Stimulated activated CD4-positive, alpha-beta T cell treated with anti-CD3 and anti-CD28 coated beads, Interleukin-15, amount 100 ng/mL, for 1 hour (primary cell): ENCODE measurements at places on chromosomes 6 and 20.

DNA sequence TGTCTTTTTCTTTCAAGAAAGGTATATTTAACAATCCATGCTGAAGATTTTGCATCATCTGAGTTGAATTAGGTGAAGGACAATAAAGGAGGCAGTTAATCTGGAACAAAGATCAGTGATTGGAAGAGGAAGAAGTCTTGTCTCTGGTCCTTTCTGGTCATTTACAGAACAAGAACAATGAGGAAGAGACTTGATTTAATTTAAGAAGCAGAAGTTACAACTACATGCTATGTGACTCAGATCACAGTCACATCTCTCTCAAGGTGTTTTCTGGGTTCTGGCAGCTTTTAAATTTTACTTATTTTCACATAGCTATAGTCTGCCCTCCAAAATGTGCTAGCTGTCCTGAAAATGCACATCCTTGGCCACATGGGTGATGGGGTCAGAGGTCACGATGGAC lies 53.5 kb upstream of the DEK start:
- DNase-seq, result no peak

GRCh38 chr6:42117843-42118161 lies 24.6 kb downstream of the C6orf132 start:
- DNase-seq, result no peak

- DNase-seq, result no peak
These were observed 67.8 kb downstream of the SYTL3 start for GRCh38 chr6:158717341-158718330.

GRCh38 chr6:9370480-9370879 lies 935.1 kb upstream of the SLC35B3 start:
- DNase-seq, result no peak

DNA sequence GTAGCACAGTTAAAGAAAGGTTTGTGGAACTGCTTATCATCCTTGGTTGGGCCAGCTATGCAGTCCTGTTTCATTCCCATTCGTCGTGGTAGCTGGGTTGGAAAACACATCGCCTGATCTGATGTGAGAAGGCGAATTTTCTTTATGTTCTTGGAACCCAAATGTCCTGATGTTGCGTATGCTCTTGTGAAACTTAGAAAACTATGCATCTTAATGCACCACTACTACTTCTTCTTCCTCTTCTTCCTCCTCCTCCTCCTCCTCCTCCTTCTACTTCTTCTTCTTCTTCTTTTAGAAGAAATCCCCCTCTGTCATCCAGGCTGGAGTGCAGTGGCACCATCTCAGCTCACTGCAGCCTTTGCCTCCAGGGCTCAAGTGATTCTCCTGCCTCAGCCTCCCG lies 381.6 kb downstream of the UTRN start:
- DNase-seq, result no peak

DNA sequence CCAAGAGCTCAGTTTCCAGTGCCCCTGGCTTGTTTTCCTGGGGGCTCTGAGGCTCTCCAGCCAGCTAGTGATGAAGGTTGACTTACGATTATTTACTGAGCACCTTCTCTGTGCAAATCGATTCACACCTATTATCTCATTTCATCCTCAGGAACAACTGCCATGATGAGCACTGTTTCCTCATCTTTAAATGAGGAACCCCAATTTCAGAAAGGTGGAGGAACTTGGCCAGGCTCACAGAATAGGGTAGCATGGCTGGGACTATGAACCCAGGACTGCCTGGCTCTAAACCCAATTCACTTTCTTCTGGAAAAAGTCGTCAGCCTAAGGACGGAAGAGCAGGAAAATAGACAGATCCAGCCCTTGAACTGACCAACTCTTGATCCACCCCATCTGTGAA lies 3.5 kb upstream of the BPI start:
- no peak for DNase-seq

DNA sequence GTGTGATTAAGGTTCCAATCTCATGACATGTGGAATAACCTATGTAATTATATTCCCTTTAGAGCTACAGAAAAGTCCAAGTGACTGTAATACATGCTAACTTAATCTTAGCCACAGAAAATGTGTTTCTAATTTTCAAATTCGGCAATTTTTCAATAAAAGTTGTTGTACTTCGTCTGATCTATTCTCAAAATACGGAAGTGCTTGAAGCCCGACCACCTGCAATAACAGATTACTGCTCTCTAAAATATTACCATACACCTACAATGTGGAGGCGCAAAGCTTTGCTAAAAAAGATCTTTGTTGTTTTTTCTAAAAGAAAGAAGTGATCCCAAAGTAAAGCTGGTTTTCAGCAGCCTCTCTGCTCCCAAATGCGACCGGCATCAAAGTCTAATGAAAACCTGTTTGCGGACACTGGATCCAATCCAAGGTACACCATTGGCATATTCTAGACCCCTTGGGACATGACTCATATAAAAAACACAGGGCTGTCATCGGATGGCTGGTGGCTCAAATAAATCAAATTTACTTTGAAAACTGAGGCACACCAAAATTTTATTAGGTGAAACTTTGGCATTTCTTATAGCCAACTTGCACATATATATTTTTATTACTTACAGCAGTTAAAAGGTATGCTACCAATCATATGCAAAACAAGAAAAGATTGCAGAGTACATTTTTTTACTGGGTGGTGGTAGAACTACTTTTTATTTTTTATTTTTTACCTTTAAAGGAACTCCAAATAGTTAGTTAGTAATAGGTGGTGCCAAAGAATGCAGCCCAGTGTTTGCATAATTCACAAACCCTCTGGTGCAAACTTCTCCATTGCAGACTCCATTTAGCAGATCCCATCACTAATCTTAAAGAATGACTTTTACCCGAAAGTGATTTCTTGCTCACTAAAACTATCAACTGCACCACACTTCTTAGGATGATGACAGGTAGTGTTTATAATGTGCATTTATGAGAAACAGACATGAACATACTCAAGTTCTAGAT lies 118.7 kb upstream of the TBX18 start:
- DNase-seq, result no peak

DNA sequence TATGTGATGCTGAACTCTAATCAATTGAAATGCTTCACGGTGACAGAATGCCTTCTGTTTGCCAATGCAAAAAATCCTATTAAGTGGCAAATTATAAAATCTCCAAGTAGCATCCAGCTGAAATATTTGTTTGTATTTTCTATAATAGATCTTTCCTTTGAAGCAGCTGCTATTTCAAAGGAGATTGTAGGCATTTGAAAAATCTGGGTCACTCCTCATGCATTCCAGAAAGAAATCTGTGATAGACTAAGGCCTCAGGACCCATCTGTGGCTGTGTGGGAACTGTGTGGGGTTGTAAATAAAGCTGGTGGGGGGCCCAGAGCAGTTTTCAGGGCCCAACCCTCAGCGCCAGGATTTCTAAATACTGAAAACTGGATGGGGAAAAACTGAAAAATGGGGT lies 216.9 kb upstream of the ARG1 start:
- no peak for DNase-seq

DNA sequence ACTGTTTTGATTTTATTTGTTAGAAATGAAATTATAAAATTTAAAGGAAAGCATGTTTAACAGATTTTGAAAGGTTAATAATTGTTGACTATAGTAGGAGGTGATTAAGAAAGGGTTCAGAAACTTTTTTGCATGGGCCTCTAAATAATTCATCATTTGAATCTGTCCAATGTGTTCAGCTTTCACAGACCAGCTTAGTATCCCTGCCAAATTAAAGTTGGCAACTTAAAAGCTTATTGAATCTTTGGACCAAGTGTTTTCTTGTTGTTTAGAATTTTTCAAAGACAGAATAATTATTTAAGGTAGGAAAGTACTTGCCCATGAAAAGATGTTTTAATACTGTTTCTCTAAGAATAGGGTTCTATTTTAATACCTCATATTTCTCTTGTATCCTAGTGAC lies 466.0 kb downstream of the GJA1 start:
- no peak for DNase-seq

DNA sequence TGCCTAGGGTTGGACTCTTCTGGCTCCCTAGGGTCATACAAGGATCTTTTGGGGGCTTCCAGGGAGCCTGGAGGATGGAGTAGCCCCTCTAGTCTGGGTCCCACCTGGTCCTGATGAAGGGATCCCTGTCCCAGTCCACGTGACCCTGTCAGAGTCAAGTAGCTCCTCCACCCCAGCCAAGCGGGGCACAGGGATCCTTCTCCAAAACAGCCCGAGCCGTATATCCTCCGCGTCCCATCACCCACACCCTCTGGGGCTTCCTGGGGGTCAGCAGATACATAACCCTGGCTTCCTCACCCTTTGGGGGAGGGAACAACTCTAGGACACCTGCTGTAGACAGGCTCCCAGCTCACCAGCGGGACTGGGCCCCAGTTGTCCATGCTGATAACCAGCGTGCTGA lies 28.0 kb downstream of the BPIFB1 start:
- DNase-seq, result no peak

DNA sequence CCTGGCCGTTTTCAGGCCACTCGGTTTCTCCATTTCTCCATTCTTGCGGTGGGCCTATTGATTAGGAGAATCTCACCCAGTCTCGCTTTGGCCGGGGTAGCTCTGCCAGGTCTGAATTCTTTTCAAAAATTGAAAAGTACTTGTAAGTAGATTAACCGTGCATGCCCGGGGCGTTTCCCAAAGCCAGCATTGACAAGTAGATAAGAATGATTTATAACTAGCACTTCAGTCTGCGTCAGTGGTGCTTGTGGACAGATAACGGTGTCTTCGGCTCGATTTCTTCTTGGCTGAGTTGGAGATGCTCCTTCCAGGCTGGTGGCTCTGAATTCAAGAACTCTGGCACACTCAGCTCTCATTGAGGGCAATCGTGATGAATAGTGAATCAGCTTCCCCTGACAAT lies 29.0 kb downstream of the SLC24A3 start:
- no peak for DNase-seq

DNA sequence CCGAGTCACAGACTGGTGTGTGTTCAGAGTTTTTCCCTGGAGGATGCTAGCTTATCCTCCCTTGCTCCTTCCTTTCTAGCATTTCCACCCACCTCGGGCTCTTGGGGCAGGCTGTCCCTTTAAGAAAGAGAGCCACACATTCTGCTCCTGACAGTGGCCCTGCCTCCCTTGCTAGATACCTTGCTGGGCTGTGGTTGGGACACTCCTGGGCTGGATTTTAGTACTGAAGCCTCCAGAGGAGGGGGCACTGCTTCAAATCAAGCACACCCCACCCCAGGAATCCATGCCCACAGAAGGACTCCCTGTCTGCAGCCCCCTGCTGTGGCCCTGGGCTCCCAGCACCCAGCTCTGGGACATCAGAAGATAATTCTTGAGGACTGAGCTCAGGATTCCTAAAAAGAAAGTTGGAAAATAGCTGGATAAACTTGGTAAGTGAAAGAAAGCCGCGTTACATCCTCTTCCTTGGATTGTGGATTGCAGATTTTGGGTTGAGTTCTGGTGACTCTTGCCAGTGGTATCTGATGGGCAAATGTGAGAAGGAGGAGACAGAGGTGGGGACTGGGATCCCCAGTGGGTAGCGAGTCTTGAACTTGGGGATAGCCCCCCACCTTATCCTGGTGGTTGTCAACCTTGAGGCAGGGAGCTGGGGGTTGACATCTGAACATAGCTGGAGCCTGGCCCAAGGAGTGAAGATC lies 29.0 kb downstream of the DAAM2 start:
- DNase-seq, result no peak

- DNase-seq, result no peak
These were observed 14.6 kb downstream of the CCM2L start for GRCh38 chr20:32024683-32025295.

- DNase-seq, result no peak
These were observed 17.5 kb upstream of the BMP5 start for GRCh38 chr6:55892749-55893357.

DNA sequence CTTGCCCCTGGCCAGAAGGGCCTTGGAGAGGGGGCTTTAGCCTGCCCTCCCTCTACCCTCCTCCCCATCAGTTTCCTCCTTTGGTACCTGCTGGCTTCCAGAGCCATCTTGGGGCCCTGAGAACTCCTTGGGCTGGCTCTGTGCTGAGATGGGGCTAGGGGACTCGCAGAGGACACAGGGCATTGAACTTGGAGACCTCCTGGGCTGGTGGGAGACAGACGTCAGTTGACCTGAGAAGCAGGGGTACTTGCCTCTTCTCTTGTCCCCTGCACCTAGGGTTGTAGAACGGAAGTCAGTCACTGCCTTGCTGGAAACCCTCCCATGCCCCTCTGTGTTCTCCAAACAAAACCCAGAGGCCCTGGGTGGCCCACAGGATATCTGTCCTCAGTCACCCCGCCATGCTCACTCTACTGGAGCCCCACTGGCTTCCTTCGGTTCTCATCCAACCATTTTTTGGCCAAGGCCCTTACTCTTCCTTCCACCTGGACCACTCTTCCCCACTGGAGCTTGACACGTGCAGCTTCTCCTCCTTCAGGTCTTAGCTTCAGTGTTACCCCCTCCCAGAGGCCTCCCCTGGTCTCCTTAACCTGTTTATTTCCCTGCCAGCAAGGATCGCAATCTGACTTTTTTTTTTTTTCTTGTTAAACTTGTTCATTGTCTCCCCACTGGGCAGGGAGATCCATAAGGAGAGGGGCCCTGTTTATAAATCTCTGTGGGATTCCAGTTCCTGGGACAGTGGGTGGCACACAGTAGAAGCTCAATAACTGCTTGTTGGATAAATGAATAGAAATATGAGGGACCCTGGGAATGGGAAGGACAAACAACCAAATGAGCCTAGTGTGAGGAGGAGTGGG lies 971 bp downstream of the RBCK1 start:
- DNase-seq, result no peak

DNA sequence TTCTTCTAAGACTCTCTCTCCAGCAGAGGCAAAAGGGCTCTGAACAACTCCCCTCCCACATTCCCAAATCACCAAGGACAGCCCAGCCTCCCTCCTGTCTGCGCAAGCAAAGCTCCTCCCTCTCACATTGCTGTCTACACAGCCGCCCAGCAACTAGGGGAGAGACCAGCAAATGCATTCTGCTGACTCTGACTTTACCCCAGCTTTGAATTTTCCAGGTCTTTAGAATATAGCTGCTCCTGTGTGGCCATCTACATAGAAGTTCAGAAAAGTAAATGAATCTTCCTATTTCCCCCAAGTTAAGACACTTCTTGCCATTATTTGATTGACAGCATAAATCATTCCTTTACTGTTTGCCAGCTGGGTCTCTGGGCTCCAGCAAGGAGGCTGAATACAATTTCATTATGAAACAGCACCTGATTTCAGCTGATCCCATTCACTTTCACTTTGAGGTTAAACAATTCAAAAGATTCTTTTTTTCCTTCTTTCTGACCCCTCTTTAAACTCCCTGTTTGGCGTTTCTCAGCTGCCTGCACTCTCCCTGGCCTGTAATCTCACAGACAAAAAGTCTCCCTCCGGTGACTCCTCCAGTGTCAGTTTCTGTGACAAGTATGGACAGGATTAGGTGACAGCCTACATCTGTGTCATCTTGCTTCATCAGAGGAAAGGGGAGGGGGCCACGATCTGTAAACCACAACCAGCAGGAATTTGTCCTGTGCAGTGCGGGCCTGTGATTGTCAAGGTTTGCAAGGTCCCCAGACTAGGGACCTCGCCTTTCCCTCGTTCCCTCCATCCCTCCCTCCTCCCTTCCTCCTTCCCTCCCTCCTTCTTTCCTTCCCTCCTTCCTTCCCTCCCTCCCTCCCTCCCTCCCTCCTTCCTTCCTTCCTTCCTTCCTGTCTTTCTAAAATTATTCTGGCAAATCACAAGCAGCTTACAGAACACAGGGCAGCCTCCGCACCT lies 205.6 kb upstream of the RIN2 start:
- DNase-seq, result no peak
